ENCODE measurements at places on chromosomes 6 and 20.

GRCh38 chr6:39295611-39296011, 18.6 kb downstream of the KCNK17 start:
- no peak for DNase-seq

- DNase-seq = no peak
Observed at GRCh38 chr6:158475344-158476302, 84.3 kb upstream of the TMEM181 start.

DNA sequence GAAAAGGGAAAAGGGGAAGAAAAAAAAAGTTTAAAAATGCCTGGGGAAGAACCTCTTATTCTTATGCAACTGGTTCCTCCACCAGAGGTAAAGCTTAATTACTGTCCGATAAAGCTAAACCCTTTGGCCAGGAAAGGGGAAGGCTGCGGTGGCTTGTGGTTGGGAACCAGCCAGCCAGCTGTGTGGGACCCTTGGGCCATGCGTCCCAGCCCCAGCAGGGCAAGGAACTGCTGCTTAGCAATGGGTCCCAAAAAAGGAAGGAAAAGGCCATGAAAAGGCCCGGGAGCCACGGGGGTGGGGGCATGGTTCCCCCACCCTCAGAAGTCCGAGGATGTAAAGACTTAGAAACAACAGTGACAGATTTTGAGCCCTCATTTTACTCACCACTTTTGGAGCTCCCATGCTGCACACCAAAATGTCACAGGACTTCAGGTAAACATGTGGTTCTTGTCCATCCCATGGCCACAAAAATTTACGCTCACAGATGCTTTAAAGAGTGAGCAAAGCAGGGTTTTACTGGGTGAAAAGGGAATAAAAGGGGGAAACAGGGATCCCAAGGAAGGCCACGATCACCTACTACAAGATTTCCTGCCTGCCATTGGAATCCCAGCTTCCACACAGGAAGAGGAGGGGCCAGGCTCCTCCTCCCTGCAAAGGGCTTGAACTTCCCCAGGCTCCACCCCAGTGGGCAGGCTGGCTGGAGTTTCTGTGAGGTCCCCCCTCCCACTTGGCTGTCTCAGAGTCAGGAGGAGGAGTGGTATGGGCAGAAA, 1234.7 kb upstream of the GJE1 start:
- no peak for DNase-seq

- no peak for DNase-seq
Observed at GRCh38 chr6:9612489-9612888, 802.4 kb downstream of the TFAP2A start.

- no peak for DNase-seq
Observed at GRCh38 chr6:116438590-116439448, 22.4 kb upstream of the CALHM6 start.

- DNase-seq = no peak
Observed at GRCh38 chr20:9977629-9978028, 57.2 kb upstream of the ANKEF1 start.

GRCh38 chr6:117668736-117669135, 6.5 kb upstream of the NUS1 start:
- DNase-seq = no peak

DNA sequence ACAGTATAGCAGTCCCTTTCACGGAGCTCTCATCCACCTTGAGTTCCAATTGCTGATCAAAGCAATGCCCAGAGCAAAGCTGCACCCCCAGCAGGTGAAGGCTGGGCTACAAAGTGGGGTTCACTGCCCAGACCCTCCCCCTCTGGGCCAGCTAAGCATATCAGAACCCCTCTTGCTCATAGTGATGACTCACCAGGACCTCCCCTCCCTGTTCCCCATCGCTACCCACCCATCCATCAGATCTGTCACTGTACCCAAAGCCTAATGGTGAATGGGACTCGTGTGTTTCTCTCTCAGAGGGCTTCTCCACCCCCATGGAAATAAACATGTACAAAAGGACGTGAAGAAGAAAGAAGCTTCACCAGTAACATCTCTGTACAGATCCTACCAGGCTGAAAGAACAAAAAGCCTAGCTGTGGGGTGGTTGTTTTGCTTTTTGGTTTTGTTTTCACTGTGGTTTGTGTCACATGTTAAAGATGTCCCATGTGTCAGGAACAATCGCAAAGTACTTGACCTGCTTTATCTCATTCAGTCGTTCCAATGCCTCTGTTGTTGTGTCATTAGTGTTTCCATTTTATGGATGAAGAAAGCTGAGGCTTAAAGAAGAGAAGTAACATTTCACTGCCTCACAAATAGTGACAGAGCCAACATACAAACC, 518.5 kb downstream of the CD83 start:
- no peak for DNase-seq

- no peak for DNase-seq
Observed at GRCh38 chr20:35908007-35908406, 46.3 kb downstream of the SCAND1 start.

DNA sequence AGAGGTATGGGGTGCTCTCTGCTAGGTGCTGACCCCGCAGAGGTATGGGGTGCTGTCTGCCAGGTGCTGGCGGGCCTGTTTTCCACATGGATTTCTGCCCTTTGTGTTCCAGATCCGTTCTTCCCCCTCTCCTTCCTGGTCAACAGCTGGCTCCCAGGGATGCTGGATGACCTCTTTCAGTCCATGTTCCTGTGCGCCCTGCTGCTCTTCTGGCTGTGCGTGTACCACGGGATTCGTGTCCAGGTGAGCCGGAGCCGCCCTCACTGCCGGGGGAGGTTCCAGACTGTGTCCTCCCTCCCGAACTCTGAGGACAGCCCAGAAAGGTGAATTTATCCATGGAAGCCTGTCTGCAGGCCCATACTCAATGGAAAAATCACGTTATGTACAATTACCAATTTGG, 36.3 kb downstream of the DYNLT1 start:
- no peak for DNase-seq

- no peak for DNase-seq
Observed at GRCh38 chr6:157148391-157149323, 174.7 kb downstream of the TMEM242 start.

- no peak for DNase-seq
Observed at GRCh38 chr20:19943061-19943521, 74.1 kb upstream of the NAA20 start.

DNA sequence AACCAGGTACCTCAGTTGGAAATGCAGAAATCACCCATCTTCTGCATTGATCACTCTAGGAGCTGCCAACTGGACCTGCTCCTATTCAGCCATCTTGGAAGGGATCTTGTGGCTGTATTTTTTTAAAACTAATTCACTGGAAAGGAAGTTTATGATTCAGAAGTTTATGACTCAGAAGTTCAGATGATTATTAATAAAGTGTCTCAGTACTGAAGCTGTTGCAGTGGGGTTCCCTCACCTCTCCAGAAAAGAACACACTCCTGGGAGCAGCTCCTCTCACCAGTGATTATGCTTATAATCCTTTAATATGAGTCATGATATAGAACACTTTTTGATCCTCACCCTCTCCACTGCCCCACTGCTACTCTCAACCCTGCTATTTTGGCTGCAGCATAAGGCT, 291.2 kb upstream of the HS3ST5 start:
- no peak for DNase-seq

DNA sequence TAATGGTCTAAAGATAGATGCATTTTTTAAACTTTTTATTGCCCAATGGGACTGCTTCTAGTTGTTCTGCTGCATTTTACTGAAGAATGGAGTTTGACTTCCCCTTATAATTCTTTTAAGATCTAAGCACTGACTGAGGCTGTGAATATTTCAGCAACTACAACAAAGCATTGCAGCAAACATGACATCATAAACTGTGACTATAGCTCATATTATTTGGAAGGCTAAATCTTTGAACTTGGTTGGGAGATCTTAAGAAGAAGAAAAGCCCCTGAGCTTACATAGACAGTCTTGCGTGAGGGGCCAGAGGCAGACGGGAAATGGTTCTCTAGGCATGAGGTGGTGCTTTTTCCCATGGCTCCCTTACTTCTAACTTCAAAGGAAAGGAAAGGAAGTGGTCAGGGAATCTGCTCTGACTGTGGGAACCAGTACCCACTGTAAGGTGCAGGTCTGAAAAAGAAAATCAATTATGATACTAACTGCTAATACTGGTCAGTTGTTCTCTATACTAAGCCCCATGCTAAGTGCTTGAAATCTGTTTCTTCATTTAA, 14.8 kb downstream of the HEY2 start:
- no peak for DNase-seq

DNA sequence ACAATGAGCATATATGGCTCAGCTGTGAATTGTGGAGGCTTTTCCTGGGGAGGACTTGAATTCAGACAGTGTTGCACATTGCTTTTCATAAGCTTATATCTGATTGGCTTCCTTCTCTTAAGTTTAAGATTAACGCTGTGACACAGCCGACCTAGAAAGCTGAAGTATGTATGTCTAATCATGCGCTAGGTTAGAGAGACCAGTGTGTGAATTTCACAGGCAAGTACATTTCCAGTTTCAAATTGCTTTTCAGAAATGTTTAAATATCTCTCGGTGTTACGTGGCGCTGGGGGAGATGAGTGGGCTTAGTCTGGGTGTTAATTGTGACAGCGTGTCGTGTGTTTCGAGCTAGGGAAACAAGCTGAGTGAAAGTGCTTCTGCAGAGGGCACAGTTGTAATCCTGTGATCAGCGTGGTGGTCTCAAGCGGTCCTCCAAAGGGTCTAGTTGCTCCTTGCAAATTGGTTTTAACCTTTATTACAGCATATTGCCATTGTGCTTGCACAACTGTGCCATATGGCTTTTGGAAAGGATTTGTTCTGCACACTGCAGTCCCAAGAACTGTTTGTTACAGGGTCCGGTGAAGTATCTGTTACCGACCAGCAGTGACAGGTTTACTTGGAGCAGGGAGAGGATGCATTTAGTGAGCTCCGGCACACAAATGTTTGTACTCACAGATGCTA, 166.6 kb downstream of the SASH1 start:
- DNase-seq = no peak

DNA sequence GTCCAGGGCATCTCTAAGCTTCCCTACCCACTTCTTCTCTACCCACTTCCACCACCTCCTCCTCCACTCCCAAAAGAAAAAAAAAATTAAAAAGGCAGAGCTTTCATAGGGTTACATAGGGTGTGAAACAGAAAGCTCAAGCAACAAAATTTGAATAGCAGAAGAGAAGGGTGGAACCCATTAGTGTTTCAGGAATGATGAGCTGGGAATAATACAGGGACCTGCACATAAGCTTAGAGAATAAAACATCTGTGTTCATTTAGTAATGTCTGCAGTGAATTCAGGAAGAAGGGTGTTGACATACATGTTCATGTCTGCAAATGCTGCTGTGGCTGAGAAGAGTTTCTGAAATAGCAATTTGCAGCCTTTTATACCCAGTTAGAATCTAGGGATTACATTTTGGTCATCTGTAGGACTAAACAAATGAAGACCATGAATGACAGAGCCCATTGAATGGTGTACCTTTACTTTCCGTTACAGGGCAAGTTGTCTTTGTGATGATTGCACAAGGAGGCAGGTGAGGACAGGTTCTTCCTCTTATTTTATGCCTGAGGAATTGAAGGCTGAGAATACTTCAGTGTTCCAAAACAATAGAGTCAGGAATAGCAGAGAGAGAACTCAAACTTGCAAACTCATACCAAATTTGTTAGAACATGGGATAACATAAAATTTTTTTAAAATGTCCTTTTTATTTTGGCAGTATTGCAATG, 975.1 kb downstream of the TFAP2A start:
- DNase-seq = no peak

- DNase-seq = no peak
Observed at GRCh38 chr20:51622004-51622874, 79.7 kb upstream of the NFATC2 start.

DNA sequence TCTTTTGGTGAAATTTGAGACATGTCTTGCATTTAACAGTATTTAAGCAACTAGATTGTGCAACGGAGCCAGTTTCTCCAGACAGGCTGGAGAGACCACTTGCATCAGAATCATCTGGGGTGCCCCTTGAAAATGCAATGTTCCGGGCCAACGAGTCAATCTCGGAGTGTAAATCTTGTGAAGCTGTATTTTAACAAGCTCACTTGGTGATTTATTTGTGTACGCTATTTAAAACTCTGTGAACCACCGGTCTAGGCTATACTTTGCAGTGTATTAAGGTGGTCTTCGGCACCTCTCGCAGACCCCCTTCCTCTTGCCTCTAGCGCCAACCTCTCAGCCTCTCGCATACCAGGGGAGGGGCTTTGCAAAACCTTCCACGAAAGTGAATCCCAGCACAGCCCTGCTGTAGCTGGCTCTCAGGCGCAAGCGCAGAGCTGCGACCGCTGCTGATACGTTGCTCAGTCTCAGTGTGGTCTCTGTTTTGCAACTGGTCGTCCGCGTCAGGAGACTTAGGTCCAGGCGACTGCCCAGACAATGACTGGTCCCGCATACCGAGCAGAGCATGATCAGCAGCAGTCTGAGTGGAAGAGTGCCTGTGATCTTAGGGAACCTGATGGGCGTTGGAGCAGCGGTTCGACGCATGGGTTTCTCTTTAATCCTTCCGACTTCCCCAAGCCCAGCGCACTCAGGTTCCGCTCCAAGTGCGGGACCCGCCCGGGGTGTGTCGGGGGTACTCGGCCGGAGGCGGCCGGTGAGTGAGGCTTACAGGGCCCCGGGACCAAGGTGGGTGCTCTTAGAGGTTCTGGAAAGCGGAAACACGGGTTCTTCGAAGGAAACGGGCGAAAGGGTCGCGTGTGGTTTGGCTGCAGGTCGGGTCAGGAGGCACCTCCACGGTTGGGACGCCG, at the start of gene ZNF391:
ZNF391 (plus strand) TSS at position 467 of the 905 bp plus-strand sequence. CDS start 11,612 bp downstream, outside the sequence.
- peak; percentile 47 for DNase-seq

- DNase-seq = no peak
Observed at GRCh38 chr20:24658920-24659660, 189.7 kb downstream of the SYNDIG1 start.

DNA sequence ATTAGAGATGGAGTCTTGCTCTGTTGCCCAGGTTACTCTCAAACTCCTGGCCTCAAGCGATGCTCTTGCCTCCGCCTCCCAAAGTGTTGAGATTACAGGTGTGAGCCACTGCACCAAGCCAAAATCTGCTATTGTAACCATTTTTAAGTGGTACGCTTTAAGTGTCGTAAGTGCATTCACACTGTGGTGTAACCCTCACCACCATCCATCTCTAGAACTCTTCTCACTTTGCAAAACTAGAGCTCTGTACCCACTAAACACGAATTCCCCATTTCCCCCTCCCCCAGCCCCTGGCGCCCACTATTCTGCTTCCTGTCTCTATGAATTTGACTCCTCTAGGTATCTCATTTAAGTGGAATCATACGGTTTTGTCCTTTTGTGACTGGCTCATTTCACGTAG, 2.8 kb upstream of the FAM83C start:
- DNase-seq = no peak

DNA sequence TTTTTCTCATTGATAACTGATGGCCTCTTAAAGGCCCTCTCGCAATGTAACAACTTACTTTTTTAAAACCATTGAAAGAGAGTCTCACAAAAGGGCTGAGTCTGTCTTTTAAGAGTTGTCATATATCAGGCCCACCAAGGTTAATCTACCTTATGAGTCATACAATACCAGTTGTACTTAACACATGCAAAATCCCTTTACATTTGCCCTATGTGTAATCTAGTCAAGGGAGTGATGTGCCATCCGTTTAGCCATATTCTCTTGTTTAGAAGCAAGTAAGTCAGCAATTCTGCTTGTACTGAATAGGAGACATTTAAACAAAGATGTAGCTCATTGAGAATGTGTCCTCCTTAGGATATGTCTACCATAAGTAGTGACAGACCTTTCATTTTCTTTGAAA, 143.7 kb downstream of the TENT5A start:
- no peak for DNase-seq
